ENCODE measurements at places on chromosomes 2 and 18.

GRCh38 chr2:108959401-108959800 is 29.6 kb downstream of the EDAR start:
- DNase-seq = no peak

DNA sequence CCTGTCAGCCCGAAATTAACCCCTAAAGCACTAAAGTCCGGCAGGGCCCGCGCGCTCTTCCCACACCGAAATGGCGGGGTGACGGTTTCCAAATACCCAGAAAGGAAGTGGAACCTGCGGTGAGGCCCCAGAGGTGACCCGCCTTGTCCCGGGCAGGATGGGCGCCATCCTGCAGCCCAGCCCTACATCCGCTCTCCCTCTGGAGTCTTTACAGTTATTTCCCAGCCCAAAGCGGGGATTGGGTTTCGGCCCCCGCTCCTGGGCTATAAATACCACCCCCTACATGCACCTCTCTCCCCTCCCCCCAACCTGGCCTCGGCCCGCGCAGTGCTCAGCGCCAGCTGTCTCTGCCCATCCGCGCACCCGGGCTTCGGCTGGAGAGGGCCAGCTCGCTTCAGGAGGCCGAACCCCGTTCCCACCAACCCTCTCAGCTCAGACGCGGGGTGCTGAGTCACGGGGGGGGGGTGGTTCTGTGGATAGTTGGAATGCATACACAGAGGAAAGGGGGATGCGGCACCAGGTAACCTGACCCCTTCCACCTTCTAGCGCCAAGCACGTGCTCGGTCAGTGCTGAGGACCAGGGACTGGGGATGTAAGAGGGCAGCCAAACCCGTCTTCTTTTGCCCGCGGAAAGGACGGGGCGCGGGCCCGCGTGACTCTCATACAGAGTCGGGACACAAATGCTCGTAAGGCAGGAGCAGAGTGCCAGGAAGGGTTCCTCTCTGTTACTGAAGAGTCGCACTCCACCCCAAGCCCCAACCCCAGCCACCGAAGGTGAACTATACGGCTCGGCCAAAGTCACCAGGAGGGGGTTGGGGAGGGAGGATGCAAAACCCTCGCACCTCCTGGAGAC is at the start of gene TUBA4B:
Gene TUBA4B, plus strand, starts transcription at position 344 of the 853 bp plus-strand sequence. Its CDS starts 165 bp downstream, at position 509.
- DNase-seq = no peak

DNA sequence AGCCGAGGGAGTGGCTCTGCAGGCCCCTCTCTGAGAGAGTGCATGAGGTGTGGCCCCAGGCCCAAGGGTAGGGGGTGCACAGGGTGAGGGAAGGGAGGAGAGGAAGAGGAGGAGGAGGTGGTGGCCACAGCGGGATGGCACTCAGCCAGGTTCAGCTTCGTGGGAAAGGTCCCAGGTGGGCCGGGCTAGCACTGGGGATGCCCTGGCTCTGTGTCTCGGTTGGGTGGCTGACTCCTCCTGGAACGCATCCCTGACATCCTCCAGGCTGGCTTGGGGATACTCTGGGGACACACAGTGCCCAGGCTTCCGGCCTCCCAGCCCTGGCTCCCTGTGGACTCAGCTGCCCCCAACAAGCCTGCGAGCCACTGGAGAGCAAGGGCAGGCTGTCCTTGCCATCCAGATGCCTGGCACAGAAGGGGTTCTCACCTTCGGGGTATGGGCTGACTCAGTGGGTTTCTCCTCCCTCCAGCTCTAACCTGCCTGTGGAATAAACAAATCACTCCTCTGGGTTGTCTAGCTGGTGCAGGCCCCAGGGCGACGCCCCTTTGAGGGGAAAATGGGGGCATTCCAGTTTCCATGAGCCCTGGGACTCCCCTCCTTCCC is 582 bp upstream of the ZAP70 start:
- no peak for DNase-seq

GRCh38 chr2:933734-934295 is 16.8 kb upstream of the SNTG2 start:
- no peak for DNase-seq

DNA sequence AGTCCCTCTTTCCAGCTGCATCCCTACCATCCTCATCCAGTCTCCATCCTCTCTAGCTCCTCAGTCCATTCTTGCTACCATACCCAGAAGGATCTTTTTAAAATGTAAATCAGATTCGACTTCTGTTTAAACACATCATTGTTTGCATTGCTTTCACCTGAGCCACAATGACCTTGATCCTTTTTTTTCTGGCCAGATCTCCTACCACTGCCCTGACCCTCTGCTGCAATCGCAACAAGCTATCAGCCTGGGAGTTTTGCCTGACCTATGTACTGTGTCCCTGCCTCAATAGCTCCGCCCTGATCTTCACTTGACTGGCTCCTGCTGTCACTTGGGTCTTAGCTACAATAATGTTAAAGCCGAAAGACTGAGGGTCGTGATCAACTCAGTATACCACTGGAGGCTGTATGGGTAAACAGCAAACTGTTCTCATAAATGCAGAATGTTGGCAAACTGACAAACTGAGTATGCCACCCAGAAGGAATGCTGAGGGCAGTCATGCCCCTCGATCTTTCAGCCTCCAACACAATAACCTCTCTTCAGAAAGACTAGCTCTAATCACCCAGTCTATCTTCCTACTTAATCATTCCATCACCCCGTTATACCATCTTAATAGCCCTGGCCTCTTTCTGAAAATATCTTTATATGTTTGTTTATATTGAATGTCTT is 2.6 kb upstream of the RBM43 start:
- no peak for DNase-seq

GRCh38 chr2:45922577-45922988 is 271.1 kb downstream of the PRKCE start:
- DNase-seq = no peak

GRCh38 chr2:28389399-28390240 is 3.0 kb upstream of the FOSL2 start:
- no peak for DNase-seq

- DNase-seq = no peak
These were observed 4.5 kb downstream of the RHOB start for GRCh38 chr2:20451341-20451740.

DNA sequence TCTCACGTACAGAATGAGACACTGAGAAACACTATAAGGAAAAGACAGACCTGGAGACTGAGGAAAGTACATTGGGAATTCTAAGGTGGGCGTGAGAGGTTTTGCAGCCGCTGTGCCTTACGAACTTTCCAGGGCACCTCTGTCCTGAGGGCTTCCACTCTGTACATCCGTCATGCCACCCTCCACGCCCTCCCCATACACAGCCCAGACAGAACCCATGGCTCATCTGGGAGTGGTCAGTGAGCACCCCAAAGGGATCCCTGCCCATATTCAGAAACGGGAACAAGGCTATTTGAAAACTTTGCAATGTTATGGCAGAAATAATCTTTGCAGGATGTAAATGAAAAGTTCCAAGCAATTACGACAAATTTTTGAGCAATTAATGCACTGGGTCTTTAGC is 95.4 kb upstream of the ZNF532 start:
- DNase-seq = no peak

DNA sequence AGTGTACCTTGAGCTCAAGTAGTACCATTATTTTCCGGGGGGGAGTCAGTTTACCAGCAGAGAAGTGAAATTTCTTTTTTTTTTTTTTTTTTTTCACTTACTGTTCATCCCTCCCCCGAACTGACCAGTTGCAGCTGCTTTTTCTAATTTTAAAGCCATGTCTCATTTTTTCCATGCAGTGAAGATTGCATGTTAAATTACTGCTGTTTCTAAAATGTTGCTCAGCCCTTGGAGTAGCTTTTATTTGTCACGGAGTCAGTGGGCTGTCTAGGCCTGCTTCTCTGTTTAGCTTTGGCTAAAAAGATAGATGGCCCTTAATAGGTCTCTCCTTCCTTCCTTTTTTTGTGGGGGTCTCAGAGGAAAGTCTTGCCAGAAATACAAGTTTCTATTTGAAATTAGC is 70.2 kb downstream of the NGEF start:
- no peak for DNase-seq

GRCh38 chr2:180571559-180571958 is 408.8 kb upstream of the UBE2E3 start:
- no peak for DNase-seq

GRCh38 chr2:20365249-20365817 is 14.7 kb upstream of the PUM2 start:
- no peak for DNase-seq

- peak; percentile 16 for DNase-seq
These were observed 16.2 kb downstream of the ATG16L1 start for GRCh38 chr2:233267516-233268245.

DNA sequence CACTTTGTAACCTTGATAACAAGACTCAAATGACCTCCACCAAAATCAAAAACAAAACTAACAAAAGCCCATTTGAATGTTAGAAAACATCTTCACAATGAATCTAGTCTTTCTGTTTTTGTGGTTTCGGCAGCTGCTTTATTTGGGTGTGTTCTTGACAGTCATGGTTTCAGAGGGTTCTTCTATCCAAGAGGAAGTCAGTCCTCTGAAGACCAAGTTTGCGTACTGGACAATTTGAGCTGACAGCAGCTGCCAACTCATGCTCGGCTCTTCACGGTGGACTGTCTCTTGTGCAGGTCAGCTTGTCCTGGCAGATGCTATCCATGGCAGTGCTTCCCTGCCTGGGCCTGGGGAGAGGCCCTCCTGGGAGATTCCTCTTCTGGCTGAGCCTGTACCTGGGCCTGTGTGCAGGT is 91.0 kb downstream of the TMEM17 start:
- no peak for DNase-seq

DNA sequence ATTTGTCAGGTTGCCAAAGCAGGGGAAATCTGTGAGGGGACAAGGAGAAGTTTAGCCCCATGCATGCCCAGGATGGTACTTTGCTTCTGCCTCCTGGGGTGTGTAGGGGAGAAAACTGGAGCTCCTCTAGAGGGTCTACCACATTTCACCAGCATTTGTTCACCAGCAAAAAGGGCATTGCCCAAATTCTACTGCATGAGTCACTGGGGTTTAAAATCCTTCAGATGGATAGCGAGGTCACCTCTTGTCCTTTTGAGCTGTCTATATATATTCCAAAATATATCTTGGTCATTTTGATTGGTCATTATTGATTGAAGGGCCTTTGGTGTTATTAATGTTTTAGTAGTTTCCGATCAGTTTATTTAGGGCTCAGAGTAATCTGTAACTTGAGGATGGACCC is 18.7 kb downstream of the FHOD3 start:
- DNase-seq = no peak
